ENCODE measurements at places on chromosomes 4 and X.

DNA sequence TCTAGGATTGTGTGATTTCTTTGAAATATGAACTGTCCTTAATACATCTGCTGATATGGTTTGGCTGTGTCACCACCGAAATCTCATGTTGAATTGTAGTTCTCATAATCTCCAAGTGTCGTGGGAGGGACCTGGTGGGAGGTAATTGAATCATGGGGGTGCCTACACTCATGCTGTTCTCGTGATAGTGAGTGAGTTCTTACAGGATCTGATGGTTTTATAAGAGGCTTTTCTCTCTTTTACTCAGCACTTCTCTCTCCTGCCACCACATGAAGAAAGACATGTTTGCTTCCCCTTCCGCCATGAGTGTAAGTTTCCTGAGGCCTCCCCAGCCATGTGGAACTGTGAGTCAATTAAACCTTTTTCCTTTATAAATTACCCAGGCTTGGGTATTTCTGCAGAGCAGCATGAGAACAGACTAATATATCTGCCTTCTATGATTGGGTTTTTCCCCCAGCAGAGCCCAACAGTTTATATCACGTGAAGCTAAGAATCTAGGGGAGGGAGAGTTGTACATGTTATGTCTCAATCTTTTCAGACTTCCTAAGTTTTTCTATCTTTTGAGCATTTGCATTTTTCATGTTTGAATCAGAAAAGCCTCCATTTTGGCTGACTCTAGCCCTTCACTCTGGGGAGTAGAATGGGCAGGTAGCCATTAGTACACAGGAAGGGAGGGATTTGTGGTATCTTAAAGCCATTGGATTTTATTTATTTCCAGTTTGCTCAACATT lies 58.9 kb downstream of the PLAC1 start:
- DNase-seq, result no peak

- no peak for DNase-seq
Measured at GRCh38 chr4:75834772-75835154, 67.5 kb downstream of the PPEF2 start.

GRCh38 chr4:75715105-75715799 lies 9.1 kb upstream of the USO1 start:
- DNase-seq, result no peak

- DNase-seq, result no peak
Measured at GRCh38 chr4:47816748-47817147, 21.1 kb downstream of the CORIN start.

DNA sequence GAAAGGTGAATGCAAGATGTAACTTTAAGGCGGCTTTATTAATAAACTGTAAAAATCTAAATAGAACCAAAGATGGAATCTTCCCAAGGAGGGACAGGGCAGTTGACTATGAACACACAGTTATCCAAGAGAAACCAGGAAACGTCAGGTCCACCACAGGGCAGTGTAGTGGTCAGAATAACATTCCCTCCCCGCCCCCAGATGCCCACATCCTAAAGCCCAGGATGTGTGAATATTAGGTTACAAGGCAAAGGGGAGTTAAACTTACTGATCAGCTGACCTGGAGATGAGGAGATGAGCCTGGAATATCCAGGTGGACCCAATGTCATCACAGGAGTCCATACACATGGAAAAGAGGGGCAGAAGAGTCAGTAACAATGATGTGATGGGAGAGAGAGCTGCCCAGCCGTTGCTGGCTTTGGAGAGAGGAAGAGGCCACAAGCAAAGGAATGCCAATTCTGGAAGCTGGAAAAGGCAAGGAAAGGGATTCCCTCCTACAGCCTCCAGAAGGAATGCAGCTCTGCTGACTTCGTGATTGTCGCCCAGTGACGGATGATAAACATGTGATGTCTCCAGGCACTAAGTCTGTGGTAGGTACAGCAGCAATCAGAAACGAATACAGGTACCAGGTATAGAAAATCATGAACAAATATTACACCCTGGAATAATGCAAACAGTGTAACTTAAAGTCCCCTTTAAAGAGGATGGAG lies 5.2 kb downstream of the SH3KBP1 start:
- no peak for DNase-seq

GRCh38 chr4:102438396-102439235 lies 62.5 kb upstream of the NFKB1 start:
- DNase-seq, result peak; percentile 63

- no peak for DNase-seq
Measured at GRCh38 chr4:2907226-2907625, 56.0 kb downstream of the NOP14 start.

GRCh38 chr4:98605216-98605615 lies 53.2 kb downstream of the TSPAN5 start:
- DNase-seq, result peak; percentile 86

- DNase-seq, result no peak
Measured at GRCh38 chr4:794900-795725, 30.8 kb downstream of the CPLX1 start.

GRCh38 chr4:98585596-98585995 lies 72.8 kb downstream of the TSPAN5 start:
- no peak for DNase-seq

DNA sequence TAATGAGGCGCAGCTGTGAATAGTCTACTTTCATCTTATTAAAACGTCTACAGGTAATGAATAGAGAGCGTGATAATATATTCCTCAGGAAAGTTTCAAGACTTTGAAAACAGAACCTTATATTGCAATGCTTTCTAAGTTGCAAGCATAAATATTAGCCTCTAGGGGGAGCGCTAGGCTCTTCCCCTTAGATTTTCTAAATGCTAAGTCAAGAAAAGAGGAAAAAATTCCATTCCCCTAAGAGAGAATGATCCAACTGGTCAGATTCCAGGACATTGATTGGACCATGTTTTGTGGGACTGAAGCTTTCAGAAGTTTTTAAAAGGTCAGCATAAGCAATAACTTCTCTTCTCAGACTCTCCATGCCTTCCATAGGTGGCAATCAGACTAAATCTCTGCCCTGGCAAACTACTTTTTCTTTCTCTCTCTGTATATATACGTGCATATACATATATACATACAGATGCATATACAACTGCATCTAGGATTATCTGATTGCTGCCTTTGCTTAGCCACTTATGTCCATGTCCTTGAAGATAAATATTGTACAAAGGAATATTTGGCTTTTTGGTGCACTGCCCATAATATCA lies 492.9 kb downstream of the INPP4B start:
- peak; percentile 74 for DNase-seq

- no peak for DNase-seq
Measured at GRCh38 chr4:148093065-148093464, 349.1 kb downstream of the NR3C2 start.

DNA sequence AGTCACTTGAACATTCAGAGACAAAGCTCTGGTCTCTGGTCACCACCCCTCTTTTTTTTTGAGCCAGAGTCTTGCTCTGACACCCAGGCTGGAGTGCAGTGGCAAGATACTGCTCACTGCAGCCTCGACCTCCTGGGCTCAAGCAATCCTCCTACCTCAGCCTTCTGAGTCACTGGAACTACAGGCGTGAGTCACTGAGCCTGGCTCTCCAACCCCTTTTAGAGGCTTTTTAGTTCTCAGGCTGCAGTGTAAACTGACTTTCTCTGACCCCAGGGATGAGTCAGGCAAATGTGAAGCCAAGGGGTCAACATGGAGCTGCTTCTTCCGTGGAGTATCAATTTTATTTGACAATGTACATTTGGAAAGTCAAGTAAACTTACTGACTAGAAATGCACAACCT lies 229.2 kb downstream of the PTTG2 start:
- peak; percentile 97 for DNase-seq

DNA sequence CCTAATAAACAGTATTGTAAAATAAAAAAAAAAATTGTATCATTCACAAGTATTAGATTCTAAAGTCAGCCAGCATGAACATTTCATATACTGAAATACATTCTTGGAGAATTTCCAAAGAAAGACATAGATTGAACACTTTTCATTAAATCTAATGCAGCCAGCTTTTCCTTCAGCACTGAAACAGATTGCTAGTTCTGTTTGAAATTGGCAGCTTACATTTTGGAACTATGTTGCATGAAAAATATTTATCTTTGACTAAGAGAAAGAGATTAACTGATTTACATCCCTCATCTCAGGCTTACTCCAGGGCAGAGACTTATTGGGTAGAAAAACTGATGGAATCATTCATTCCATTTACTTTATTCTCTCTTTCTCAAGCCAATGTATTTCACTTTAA lies 272.7 kb downstream of the PDHA2 start:
- DNase-seq, result no peak

DNA sequence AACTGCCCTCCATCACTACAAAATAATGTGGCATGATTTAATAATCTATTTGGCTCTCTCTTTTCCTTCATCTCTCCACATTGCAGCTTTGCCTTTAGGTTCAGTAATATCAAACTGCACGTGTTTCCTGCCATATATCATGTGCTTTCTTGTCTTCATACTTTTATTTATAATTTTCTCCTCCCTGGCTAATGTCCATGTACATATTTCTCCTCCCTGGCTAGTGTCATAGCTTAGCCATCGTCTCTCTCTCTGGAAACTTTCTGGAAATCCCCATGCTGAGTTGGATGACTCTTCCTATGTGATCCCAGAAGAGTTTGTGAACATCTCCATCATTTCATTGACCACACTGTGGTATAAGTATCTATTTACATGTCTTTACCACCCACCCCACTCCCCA lies 21.3 kb upstream of the PDGFC start:
- DNase-seq, result peak; percentile 51

DNA sequence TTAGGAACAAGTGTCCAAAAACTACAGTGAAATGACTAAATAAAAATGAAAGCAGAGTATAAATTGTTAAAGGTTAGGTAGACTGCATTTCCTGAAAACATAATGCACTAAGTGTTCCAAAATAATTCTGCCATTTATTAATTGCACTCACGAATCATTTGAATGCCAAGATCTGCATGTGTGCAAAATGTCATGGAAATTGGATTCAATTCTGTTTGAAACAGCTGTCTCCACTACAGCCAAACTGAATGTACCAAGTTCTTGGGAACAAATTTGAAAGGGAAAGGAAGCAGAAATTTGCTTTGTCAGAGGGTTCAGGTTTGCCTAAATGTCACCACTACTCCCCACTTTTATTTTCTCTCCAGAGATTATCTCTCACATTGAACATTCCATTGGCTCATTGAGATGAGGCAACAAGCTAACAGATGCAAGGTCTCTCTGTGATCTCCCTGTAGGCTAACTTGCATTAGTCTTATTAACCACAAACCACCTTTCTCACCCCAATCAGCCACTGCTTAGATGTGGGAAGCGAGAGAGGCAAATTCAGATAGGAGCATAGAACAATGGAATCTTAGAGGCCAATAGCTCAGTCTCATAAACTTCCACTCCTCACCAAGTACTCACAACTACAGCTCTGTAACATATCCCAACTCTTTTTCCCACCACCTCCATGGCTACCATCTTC lies 226.6 kb downstream of the KDR start:
- no peak for DNase-seq

DNA sequence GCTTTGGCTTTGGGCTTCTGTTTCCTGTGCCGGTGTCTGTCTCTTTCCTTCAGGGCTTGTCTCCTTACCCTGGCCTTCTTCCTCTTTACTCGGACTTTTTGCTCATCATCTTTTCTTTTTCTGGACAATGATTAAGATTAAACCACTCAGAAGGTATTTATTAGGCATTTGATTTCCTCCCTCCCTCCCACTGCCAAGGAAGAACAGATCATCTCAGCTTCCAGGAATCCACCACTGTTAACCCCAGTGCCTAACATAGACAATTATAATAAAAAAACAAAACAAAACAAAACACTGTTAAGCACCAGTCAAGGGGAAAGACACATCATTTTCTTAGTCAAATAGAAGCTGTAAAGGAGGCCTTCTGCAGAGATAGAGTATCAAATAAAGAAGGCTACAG lies 16.6 kb downstream of the PGRMC1 start:
- no peak for DNase-seq

GRCh38 chrX:129961180-129962083 lies 21.0 kb upstream of the BCORL1 start:
- peak; percentile 79 for DNase-seq

DNA sequence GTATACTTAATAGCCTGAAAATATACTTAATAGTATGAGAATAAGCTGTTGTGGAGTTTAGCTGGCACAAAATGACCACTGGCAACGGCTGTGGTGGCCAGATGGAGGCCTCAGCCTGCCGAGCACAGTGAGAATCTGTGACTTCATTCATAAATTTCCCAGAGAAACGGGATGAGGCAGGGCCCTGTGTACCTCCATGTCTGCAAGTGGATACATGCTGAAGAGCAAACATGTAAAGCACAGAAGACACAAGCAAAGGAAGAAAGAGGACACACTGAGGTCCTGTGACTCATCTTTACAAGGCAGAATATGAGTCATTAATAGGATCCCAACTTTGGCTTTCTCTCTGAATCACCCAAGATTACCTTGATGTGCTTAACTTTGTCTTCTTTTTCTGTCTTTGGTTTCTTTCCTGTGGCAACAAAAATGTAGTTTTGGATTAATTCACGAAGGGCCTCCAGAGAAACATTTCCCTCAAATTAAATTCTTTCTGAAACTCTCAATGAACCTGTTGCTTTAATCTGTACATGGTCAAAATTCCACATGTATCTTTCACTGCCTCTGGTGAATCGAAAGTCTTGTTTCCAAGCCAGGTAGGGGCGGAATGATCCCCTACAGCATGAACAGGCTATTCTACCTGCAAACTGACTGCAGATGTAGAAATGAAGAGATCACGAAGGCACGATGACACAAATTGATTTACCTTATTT lies 56.4 kb downstream of the IRF2 start:
- DNase-seq, result peak; percentile 83

DNA sequence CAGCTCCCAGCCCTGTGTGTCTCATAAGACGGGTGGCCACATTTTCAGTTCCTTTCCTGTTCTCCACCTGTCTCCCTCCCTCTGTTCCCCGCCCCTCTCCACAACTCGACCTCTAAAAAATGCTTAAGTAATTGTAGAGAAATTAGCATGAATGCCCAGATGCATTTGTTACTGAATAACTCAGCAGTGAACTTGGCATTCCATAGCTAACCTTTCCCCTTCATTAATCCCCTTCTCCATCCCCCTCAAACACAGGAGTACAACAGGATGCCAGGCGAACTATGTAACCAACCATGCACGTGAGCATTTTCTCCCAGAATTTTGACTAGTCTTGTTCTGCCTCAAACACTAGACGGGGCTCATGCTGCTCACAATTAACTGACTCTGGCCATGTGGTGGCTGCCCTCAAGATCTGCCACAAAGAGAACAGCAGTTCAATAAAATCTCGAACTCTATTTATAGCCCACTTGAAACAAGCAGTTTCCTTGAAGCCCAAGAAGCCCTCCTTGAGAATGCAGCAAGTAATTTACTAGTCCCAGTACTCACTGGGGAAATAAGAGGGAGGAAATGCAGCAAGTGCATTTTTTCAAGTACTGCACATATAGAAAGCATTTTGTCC lies 351.2 kb downstream of the ARHGAP24 start:
- peak; percentile 99 for DNase-seq

DNA sequence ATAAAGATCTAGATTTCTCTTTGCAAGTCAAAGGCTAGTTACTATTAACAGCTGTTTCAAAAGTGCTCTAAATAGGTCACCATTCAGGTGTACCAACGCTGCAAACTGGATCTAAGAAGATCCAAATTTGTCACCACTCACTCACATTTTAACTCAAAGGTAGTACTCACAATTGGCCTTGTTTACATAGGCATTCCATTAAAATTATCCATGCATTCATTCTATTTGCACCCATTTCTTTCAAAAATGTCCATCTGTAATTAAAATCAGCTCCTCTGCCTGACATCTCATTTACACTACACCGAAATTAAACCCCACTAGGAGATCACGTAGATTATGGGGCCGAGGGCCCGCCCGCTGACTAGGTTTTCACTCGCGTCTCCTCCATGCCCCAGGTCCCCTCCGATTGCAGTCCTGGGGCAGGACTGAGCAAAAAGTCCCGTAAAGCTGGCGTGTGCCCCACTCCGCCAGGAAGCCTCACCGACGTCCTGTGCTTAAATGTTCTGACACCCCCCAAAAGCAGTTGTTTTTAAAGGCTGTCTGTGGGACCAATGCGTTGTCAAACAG lies 1.3 kb upstream of the ING2 start:
- no peak for DNase-seq
